ENCODE measurements at places on chromosomes 6 and 20.

DNA sequence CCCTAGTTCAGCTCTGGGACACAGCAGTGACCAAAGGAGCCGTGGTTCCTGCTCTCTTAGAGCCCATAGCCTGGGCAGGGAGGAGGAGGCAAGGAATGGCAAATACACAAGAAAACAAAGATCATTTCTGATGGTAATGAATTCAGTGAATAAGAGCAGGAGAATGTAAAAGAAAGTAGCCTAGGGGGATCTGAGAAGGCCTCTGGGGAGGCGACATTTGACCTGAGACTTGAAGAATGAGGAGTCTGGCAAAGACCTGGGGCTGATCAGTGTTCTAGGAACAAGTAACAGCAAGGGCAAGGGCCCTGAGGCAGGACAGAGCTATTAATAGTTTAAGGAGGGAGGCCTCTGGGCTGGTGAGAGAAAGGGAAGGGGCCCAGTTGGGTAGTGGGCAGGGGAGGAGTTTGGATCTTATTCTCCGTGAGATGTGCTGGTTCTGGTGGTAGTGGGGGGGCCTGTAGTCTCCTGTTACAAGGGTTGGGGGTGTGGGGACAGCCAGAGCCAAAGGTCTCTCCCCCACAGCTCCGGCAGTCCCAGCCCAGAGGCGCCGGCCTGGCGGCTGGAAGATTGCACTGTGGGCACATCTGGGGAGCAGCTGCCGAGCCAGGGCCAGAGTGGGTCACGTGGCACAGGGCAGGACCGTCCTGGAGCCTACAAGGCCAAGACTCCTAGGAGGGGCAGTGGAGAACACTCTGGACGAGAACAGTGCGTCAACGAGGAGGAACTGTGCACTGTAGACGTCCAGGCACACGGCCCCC is 9.3 kb upstream of the ID1 start:
- no peak for DNase-seq

DNA sequence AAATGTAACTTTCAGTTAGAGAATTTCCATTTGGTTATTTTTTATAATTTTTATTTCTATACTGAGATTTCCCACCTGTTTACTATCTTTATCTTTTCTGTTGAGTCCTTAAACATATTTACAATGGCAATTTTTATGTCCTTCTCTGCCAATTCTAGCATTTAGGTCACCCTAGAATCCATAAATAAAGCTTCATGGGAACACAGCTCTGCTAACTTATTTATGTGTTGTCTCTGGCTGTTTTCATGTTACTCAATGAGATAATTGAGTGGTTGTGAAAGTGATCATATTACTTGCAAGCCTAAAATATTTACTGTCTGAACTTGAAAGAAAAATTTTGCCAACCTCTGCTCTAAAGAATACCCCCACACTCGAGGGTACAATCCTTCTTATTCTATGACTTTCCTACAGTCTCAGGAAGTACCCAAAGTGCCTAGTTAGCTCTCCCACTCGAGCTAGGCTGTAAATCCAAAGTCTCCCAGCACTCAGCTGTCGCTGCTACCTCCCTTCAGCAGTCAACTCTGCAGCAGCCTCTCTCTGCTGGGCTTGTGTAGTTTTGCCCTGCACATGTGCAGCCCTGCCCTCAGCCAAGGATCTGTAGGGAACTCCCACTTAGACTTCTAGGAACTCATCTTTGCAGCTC is 53.5 kb upstream of the GCLC start:
- no peak for DNase-seq

- no peak for DNase-seq
These were observed 8.7 kb downstream of the JAG1 start for GRCh38 chr20:10665027-10665561.

- no peak for DNase-seq
These were observed 355.2 kb downstream of the ADGRB3 start for GRCh38 chr6:68990317-68990716.

Data from stimulated activated CD4-positive, alpha-beta T cell treated with anti-CD3 and anti-CD28 coated beads, Interleukin-2, amount 100 ng/mL, for 4 hours (primary cell).